ENCODE measurements at places on chromosomes 2 and 18.

DNA sequence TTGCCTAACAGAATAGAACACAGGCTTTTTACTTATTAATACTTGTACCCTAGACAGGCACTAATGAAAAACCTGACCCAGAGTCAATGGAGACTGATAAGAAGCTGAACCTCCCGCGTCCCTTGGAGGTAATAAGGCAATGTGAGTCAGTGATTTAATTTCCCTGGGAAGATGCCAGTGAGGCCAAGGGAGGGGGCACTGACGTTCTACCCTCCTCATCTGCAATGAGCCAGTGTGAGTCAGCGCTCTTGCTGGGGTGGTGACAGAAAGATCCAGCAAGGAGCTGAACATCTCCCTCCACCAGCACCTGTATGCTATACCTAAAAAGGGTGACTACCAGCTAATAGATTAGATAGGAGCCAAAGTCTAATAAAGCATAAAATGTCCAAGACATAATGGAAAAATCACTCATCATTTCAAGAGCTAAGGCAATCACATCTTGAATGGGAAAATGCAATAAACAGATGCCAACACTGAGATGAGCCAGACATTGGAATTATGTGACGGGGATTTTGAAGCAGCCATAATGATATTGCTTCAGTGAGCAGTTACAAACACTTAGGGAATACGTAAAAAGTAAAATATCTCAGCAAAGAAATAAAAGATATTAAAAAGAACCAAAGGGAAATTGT is 116.9 kb downstream of the TPGS2 start:
- no peak for DNase-seq

DNA sequence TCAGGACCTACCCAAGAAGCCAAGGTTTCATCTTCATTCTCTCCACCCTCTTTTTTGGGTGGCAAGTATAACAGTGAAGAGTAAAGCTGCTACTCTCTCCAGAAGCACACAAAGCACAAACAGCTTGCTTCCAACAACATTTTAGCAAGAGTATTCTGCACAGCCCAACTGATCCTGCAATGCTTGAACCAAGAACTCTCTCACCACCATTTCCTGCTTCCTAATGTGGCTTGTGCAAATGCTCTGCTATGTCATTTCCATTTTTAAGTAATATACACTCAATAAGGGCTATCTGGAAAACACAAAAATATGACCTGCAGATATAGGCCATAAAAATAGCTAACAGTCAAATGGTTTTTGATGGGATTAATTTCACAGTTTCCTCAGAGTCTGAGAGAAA is 24.1 kb upstream of the IHH start:
- no peak for DNase-seq

DNA sequence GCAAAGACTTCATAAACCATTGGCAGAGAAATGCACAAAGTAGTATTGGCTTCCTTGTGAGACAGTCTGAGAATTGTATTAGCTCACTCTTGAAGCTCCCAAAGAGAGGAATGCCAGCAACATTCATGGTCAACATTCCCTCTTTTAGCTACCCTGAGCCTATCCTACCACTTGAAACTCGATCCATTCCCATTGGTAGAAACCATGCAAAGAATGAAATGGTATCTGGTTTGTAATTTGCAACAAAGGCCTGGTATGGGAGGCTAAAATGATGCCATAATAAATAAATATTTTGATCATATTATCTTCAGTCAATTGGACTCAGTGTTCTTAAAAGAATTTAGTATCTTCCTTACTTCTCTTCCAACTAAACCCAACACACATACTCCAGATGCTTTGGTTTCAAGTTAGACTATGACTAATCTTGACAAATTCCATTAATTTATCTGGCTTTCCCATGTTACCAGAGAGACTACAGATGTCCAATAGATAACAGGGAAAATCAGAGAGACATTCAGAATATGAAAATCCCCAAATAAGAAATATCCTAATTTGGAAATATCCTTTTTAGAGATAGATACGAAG is 102.9 kb downstream of the DHRS9 start:
- DNase-seq, result no peak

DNA sequence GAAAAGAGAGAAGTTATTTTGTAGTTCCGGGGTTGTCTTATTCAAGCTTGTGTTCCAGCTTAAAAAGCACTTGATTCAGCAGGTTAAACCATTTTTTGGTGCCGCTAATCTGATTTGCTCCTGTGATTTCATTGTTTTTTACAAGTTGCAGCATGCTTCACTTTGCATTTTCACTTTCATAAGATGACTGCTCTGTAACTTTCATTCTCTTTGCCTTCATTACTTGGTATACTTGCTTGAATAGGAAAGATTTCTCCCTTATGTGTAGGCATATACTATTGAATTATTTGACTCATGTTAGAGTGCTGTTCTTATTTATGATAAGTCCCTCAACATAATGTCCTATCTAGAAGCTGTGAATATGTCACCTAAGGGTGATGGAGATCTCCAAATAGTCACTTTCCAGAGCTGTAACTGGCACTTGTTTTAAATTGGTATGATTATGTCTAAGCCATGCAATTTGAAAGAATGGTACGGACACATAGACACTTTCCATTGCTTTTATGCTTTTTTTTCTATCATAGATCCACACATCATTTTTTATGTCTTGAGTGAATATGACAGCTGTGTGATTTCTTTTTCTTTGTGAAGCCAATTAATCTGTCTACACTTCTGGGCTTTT is 254.5 kb downstream of the DSEL start:
- DNase-seq, result no peak

DNA sequence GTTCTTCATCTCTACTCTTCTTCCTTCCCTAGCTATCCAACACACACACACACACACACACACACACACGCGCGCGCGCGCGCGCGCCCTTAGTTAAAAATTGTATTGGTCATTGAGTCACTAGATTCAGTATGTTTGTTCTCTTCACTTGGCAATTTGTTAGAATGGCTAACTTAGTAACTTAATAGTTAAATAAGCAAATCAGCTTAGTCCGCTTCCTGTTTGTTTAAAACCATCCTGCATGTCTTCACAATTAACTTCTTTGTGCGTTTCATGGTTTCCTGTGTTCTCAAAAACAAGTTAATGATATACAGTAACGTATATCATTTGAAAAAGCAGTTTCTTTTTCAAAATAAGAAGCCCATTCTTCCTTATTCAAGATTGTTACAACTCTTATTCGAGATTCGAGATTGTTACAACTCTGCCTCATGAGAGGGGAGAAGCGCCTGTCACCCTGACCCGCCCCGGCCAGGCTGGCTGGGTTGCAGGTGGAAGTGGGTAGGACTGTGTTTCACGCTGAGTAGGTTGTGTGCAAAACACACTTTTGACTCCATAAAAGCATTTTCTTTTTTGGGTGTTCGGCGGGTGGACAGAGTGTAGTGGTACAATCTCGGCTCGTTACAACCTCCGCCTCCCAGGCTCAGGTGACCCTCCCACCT is 9.5 kb upstream of the CNNM3 start:
- DNase-seq, result no peak

- DNase-seq, result no peak
Observed at GRCh38 chr2:232174662-232175061, 203.9 kb upstream of the ALPP start.

- no peak for DNase-seq
Observed at GRCh38 chr2:120804459-120804858, 68.8 kb downstream of the GLI2 start.

DNA sequence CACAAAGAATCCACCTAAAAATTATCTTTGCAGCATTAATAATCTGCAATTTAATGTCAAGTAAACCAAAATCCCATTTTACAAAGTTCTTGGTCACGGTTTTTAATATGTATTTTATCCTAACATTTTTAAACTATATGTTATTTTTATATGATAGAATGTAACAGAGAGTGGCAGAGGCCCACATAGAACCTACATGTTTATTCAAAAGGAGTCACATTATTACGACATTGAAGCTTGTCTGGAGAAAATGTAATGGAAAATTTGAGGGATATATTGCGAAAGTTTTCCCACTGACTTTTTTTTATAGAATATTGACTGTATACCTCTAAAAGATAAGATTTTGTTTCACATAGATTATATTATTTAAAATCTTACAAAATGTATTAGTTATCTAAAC is 89.7 kb upstream of the COL3A1 start:
- DNase-seq, result no peak

GRCh38 chr2:136665736-136666135 is 99.6 kb upstream of the THSD7B start:
- no peak for DNase-seq

GRCh38 chr2:28648671-28649395 is 102.8 kb upstream of the PPP1CB start:
- no peak for DNase-seq

- DNase-seq, result no peak
Observed at GRCh38 chr2:141015341-141016047, 1115.3 kb downstream of the LRP1B start.
